Fibroblast of the conjunctiva (primary cell): ENCODE measurements at places on chromosomes 7 and 10.

DNA sequence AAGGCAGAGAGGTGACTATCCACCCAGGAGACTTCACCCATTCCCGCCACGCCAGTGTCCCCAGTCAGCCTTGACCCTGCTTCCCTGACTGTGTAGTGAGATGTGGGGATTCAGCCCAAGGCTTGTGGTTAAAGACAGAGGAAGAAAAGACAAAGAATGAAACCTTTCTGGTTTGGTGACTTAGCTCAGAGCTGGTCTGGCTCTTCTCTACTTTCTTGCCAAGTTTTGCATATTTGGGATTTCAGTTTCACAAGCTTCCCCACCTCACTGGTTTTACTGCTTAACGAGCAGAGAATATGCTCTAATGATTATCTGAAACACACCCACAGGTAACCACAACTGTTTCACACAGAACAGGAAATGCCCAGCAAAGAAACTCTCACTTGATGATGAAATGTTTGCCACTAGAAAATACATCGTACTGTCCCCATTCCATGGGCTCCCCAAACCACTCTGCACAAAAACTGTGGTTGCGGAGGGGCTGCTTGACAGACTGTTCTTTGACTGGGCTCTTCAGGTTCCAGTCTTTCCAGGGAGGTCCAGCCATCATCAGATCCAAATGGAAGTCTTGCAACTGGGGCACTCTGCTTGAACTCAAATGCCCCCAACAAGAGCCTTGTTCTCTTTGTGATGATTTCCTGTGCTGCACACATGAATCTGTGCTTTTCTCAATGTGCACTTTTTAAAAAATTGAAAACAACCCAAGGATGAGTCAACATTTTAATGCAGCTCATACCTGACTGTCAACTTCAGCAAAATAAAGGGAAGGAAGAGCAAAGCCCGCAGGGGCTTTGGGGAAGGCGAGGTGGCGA is 95.5 kb downstream of the CTBP2 start:
- no peak for DNase-seq

- no peak for DNase-seq
These were observed 16.7 kb upstream of the DMBT1 start for GRCh38 chr10:122543676-122544445.

GRCh38 chr10:122352817-122353525 is 21.5 kb upstream of the PLEKHA1 start:
- no peak for DNase-seq

GRCh38 chr10:102123223-102123622 is 3.1 kb upstream of the LDB1 start:
- no peak for DNase-seq
